ENCODE measurements at places on chromosomes 5 and 9.

DNA sequence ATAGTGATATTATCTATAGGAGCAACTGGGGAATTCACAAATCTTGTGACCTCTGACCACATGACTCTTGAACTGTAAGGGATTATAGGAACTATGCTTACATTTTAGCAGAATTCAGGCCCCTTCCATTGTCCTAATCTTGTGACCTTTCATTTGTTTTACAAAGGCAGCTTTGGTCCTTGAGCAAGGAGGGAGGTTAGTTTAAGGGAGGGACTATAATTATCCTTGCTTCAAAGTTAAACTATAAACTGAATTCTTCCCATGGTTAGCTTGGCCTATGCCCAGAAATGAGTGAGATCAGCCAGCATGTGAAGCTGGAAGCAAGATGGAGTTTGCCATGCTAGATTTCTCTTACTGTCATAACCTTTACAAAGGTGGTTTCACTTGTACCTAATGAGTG is 51.2 kb downstream of the TARS1 start:
- no peak for DNase-seq

- DNase-seq, result no peak
These were observed 4.3 kb downstream of the SMIM33 start for GRCh38 chr5:139474890-139475791.

DNA sequence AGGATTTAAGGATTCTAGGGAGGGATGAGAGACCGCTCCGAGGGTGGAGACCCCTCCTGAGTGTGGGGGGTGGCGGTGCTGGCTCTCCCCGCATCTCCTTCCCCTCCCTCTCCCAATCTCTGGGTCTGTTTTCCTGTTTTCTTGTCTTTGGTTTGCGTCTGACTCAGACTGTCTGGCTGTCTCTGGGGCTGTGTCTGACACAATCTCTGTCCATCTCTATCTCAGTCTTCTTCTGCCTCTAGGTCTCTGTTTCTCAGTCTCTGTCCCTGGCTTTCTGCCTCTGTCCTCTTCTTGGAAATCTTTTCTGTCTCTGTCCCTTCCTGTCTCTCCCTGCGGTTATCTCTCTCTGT is 196 bp upstream of the GRM6 start:
- DNase-seq, result no peak

- no peak for DNase-seq
These were observed 533.8 kb downstream of the CAAP1 start for GRCh38 chr9:26358836-26359235.
